Spleen (tissue), 13 donors: ENCODE measurements at places on chromosomes 16 and 17. TPM values are rescaled to one million over a fixed set of nuclear protein-coding genes. Genes with fewer than 3 reads are reported as not detected.
A peak's percentile ranks its signal among the peaks of the same experiment; 100 is the strongest.

DNA sequence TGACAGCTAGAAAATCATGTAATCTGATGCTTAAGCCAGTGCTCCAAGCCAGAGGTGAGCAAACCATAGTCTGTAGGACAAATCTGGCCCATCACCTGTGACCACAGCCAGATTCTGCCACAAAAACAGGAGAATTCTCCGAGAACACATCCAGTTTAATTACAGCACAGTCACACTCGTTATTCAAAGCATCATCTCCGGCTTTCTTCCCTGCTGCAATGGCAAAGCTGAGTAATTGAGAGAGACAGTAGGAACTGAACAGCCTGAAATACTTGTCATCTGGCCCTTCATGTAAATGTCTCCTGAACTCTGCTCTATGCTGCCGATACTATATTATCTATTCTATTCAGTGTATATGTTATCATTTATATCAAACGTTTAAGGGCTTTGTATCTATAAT, 121.4 kb upstream of the FOXF1 start:
- no peaks in the 10 kb centered on the region for H3K27me3 ChIP-seq
- no peak for DNase-seq
- no peak overlapping the region for H3K4me3 ChIP-seq
- no peak overlapping the region for H3K27ac ChIP-seq
- H3K36me3 ChIP-seq: no peaks in the 10 kb centered on the region

DNA sequence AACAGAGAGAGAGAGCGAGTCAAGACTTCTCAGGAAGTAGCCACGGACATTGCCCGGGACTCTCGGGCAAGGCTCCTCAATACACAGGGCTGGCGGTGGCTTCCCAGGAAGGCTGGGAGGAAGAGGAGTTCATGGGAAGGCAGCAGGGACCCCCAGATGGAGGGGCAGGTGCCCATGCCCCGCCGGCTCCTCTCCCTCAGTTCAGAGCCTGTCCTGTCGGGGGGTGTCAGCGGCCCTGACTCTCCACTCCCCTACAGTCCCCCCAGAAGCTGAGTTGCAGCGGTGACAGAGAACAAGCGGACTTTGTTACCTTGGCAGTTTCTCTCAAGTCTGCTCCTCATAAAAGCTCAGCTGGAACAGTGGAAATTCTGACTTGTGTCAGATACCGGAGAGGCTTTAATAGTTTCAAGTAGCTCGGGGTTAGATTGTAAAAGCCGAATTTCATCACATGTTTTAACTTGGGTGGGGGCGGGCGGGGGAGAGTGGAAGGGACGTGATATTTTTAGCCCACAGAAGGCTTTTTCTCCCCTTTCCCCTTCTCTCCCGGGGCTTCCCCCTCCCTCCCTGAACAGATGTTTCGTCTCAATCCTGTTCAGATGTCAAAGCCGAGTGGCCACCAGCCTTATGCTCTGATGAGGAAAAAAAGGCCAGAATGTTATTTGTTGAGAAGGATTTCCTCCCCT, 65.2 kb downstream of the NKD1 start:
- H3K27me3 ChIP-seq: no peaks in the 10 kb centered on the region
- no peak for DNase-seq
- no peak overlapping the region for H3K4me3 ChIP-seq
- H3K27ac ChIP-seq: peak overlapping the region; percentile 42
- H3K4me1 ChIP-seq: no peaks in the 10 kb centered on the region
- no peaks in the 10 kb centered on the region for H3K36me3 ChIP-seq

DNA sequence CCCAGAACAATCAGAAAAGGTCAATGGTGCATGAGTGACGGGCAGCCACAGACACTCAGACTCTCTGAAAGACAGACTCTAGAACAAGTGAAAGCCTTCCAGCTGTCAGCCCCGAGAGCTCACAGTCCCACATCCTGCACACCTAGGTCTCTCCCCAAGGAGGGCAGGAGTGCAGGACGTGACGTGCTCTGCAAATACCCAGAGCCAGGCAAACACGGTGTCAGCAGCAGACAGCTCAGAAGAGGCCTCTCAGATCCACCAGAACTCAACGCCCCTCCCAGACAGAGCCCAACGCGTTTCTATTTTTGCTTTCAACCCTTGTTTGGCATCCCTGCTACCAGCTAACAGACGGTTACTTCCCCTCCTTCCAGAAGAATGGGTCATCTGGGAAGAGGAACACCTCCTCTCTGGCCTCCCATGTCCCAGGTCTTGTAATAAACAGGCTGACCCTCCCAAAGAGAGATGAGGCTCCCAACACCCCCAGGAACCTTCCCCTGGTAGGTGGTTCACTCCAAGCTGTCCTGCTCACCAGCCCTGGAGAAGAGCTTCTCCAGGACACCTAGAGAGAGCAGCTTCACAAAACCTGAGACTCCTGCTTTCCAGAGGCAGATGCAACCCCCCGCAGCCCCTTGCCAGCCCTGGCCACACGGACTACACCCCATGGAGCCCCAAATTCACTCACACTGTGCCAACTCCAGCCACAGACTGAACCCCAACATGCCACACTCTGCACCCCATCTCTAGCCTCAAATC, 7.6 kb downstream of the PITPNM3 start:
- H3K27me3 ChIP-seq: no peaks in the 10 kb centered on the region
- peaks cover 15% of the 10 kb centered on the region for H3K4me1 ChIP-seq
- no peak overlapping the region for H3K4me3 ChIP-seq
- no peaks in the 10 kb centered on the region for H3K36me3 ChIP-seq
- H3K27ac ChIP-seq: peak overlapping the region; percentile 90
- DNase-seq: no peak

- no peaks in the 10 kb centered on the region for H3K4me1 ChIP-seq
- no peak overlapping the region for H3K27ac ChIP-seq
- H3K4me3 ChIP-seq: no peak overlapping the region
- no peak for DNase-seq
These were observed 46.7 kb downstream of the FOXL1 start for GRCh38 chr16:86625029-86625428.

GRCh38 chr17:77728871-77729270, 229.6 kb upstream of the TNRC6C start:
- H3K27ac ChIP-seq: no peak overlapping the region
- no peak overlapping the region for H3K4me3 ChIP-seq
- no peaks in the 10 kb centered on the region for H3K4me1 ChIP-seq
- no peak for DNase-seq
- peaks cover 4% of the 10 kb centered on the region for H3K27me3 ChIP-seq
- no peaks in the 10 kb centered on the region for H3K36me3 ChIP-seq

Gene NPIPA7
- total RNA-seq: 10.3 TPM

GRCh38 chr16:57540906-57541753, 1.3 kb upstream of the ADGRG5 start:
- peak; percentile 71 for DNase-seq
- peak overlapping the region; percentile 71 for H3K27ac ChIP-seq
- no peaks in the 10 kb centered on the region for H3K36me3 ChIP-seq
- no peak overlapping the region for H3K4me3 ChIP-seq
